Small intestine (tissue), 16 donors: ENCODE measurements at places on chromosomes 7 and 10. TPM values are rescaled to one million over a fixed set of nuclear protein-coding genes. Genes with fewer than 3 reads are reported as not detected.

The IQCE gene
- polyA plus RNA-seq: 10.4 TPM

The HTR5A gene
- polyA plus RNA-seq: not detected

The SHOC2 gene
- polyA plus RNA-seq: 34.5 TPM

DNA sequence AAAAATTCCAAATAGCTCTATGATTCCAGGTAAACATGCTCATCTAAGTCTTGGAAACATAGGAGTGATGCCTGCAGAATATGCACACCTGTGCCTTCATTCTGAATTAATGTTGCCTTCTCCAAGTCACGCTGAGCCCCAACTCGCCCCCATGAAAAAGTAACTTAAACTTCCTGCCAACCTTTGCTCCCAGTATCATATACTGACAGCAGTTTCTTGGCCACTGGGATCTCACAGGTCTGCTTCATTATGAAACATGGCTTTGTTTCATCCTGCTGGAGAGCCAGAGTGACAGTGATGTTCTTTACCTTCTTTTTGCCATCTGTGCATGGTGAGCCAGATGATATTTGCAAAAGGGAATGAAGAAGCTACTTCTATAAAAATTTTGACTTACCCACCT is 34.9 kb downstream of the ABLIM1 start:
- DNase-seq: peak; percentile 34
- H3K27ac ChIP-seq: no peak overlapping the region
- peaks cover 12% of the 10 kb centered on the region for H3K4me1 ChIP-seq
- no peaks in the 10 kb centered on the region for H3K27me3 ChIP-seq

DNA sequence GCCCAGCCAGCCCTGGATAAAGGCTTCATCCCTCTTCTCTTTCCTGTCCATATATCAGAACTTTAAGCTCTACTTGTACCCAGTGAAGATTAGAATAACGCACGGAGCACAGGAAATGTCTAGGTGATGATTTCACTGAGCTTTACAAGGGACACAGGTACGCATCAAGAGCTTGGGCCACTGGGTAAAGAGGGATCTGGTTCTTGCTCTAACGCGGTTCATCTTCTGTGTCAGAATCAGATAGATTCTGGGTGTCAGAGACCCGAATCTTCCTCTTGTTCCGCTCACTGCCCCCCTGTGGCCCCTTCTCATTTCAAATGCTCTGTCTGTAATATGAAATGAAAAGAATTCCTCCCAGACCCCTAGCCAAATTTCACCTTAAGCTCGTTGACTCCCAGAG is 24.7 kb downstream of the IL2RA start:
- peaks cover 5% of the 10 kb centered on the region for H3K27me3 ChIP-seq
- no peak for DNase-seq
- no peaks in the 10 kb centered on the region for H3K4me1 ChIP-seq
- no peak overlapping the region for H3K27ac ChIP-seq

GRCh38 chr7:157590526-157590925 is 253.7 kb downstream of the DNAJB6 start:
- peaks cover 2% of the 10 kb centered on the region for H3K27me3 ChIP-seq
- no peaks in the 10 kb centered on the region for H3K4me1 ChIP-seq
- H3K4me3 ChIP-seq: no peak overlapping the region
- H3K36me3 ChIP-seq: no peaks in the 10 kb centered on the region

DNA sequence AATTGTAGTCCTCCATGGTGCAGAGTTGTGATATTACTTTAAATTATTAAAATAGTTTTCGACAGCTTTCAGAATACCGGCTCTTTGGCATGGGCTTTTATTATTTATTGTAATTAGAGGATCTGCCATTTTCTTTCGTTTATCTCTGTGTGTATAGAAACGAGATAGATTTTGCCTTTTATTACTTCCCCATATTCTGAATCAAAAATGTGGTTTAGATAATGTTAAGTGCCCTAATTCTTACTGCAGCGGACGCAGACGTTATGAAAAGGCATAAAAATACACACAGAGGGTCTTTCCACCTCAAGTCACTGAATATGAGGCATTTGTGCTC is 1.9 kb upstream of the ARID5B start:
- peaks cover 47% of the 10 kb centered on the region for H3K4me1 ChIP-seq
- H3K36me3 ChIP-seq: no peaks in the 10 kb centered on the region
- H3K4me3 ChIP-seq: peak overlapping the region; percentile 90
- no peaks in the 10 kb centered on the region for H3K27me3 ChIP-seq
- peak; percentile 12 for DNase-seq

GRCh38 chr7:75663302-75663907 is 75.3 kb downstream of the HIP1 start:
- no peak overlapping the region for H3K27ac ChIP-seq
- H3K4me3 ChIP-seq: no peak overlapping the region
- no peak for DNase-seq
- no peaks in the 10 kb centered on the region for H3K36me3 ChIP-seq
- no peaks in the 10 kb centered on the region for H3K4me1 ChIP-seq
